ENCODE measurements at places on chromosomes 7 and 10.

GRCh38 chr10:78205457-78206016, 171.9 kb downstream of the RPS24 start:
- no peak for DNase-seq

DNA sequence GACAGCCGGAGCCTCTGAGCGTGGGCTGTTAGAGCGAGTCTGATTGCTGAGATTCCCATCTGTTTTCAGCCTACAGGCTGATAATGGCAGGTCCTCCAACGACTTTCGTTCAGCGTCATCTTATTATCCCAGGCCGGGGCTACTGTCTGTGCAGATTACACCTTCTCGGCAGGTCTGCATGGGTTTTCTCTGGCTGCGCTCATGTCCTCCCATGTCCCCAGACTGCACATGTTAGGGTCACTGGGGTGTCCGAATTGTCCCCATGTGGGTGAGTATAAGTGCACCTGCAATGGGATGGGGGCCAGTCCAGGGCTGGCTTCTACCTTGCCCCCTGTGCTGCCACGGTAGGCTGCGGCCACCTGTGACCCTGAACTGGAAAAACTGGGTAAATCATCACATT, 257.8 kb downstream of the COBL start:
- no peak for DNase-seq

DNA sequence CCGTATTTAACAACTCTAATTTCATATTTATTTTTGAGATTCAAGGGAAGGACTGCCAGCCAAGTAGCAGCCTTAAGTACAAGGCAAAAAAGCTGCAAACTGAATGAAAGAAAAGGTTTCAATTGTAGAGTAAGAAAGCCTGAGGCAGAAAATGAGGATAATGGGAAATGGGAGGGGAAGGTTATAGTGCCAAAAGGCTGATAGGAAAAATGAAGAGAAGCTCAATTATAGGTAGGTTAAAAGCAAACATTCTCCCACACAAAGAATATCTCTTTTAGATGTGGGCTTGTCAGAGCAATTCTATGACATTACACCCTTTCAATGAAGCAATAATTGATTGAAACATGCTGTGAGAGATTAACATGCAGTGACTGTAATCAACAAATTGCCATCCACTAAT, 175.3 kb downstream of the RAPGEF5 start:
- DNase-seq: no peak

DNA sequence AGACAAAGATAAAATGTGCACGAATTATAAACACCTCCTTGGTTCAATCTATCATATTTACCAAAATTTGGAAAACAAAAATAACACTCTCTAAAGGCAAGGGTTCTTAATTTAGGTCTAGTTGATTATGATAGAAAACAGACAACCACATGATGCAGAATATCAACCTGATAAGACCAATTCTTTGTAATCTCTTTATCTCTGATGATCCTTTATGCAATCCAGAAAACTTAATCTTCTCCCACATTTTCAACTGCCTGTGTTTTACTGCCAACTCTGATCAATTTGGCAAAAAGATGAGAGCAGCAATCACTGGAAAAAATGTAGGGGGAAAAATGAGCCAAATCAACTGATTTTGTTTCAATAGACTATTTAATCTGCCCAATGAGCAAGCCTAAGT, 148.5 kb downstream of the LRRN3 start:
- DNase-seq: no peak

- no peak for DNase-seq
Measured at GRCh38 chr10:94343151-94343550, 19.6 kb downstream of the NOC3L start.

- DNase-seq: no peak
Measured at GRCh38 chr10:103367379-103367781, 396 bp upstream of the TAF5 start.

DNA sequence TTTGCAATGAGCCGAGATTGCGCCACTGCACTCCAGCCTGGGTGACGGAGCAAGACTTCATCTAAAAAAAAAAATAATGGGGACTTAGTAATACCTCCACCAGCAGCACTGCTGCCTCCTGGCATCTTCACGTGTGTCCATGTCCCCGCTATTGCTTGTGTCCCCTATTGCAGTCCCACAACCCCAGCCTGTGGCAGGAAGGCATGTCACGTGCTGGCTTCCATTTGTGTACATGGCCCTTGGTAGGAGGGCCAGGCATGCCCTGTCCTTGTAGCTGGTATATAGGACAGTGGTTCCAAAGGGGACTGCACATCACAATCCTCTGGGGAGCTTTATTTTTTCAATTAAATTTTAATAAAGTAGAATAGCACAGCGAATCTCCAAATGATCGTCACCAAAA, 5.7 kb downstream of the ZNF783 start:
- DNase-seq: no peak
